Esophagus squamous epithelium (tissue), 5 donors: ENCODE measurements at places on chromosomes 2 and 18. TPM values are rescaled to one million over a fixed set of nuclear protein-coding genes. Genes with fewer than 3 reads are reported as not detected.

DNA sequence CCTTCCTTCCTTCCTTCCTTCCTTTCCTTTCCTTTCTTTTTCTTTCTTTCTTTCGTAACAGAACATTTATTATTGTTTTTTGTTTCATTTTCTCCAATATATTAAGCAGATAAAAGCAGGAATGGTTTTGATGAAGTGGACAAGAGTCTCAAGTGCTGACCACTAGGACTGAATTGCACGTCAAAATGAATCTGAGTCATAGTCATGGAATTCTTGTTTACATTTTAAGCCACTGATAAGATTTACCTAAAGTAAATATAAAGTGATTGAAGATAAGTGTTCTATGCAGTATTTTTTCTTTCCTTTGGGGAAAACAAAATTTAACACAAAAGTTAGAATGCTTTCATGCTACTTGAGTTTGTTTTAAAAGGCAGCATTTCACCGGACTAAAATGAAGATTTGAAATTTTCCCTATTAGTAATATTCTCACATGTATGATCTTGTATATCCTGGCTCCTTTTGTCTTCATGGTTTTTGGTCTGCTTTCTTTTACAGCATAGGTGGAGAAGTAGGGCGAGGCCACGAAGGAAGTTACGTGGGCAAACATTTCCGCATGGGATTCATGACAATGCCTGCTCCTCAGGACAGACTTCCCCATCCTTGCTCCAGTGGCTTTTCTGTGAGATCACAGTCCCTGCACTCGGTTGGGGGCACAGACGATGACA is 113.5 kb downstream of the NYAP2 start:
- DNase-seq: no peak

DNA sequence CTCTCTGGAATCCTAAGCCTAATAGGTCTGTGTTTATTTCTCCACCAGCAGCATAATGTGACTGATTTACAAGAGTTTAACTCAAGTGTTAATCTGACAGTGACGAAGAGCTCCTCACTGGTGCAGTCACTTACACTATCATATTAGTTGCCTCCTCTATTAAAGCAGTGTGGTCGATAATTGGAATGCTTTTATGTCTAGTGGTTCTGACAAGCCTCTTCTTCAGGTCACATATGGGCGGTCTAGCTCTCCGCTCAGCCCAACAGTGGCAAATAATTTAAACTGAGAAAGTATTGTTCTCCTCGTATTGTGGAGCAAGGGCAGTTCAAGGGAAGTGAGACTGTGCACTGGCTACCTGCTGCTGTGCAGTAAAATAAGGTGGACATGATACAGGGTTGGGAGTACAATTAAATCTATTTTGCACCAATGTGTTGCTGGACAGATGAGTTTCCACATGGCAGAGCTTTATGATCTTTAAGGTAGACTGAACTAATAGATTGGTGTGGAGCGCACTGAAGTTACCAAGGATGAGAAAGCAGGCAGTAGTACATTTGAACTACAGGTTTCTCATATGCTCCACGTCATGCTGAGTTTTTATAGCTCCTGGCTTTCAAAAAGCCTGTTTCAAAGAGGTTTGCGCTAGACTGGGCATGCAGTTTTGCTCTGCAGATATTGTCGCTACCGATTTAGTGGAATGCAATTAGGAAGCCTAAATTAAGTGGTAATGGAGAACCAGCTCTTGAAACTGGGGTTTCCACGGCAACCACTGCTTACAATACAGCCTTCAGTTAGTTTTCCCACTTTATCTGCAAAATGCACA is 151.7 kb upstream of the POU3F3 start:
- DNase-seq: no peak

- no peak for DNase-seq
Observed at GRCh38 chr2:95026471-95027368, 1.2 kb downstream of the MAL start.

DNA sequence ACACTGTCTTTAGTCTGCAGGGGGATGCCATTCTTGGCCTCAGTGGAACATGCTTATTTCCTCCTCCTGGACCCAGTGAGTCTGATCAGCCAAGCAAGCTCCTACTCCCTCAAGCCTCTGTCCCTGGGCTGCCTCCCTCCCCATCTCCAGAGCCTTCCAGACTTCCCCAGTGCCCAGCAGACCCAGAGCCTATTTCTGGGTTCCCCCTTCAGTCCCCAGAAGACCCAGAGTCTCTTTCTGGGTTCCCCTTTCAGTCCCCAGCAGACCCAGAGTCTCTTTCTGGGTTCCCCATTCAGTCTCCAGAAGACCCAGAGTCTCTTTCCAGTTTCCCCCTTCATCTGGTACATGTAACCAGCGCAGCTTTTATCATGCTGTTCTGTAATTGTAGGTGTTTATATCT is 17.0 kb upstream of the PKDCC start:
- no peak for DNase-seq

DNA sequence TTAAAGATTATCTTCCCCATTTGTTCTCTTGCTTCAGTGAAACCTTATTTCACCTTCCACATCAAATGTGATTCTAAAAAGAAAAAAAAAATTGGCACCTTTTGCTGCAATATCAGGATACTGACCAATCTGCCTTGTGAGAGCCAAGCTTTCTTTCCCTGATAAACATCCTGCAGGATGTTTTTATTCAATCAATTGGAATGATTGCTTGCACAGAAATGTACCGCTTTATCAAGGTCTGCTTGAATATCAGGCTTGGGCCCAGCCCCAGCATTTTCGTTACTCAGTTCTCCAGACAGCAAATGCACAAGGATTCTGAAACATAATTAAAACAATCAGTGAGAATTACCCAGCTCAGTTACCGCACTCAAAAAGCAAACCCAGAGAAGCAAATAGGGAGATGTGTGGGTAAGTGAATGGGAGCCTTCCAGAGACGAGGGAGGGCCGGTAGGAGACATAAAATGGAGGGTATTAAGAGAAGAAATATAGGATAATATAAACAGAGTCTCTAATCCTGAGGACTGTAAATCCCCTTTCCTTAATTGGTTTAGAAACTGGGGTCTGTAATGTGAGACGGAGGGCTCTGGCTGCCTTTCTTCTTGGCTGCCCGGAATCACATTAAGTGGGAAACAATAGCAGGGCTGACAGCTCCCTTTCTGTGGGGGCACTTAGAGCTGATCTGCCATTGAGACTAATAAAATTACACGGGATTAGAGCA is 291.8 kb downstream of the ICOS start:
- no peak for DNase-seq

- no peak for DNase-seq
Observed at GRCh38 chr2:240290432-240291336, 144.8 kb upstream of the GPC1 start.

DNA sequence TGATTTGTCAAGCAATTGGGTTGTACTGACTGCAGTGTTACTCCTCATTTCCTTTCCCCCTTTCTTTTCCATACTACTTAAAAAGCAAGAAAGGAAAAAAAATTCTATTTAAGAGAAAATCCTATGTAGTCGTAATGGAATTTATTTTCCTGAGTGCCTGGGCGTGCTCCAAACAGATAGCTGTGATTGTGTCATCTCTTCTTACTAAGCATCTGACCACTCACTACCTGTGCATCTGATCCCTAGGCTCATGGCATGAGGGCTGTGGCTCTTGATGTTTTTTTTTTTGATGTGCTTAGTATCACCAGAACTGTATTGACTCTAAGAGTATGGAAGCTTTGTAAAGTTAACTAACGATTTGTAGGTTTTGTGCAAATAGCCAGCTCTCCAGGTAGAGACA is 19.0 kb downstream of the CRIM1 start:
- no peak for DNase-seq

- DNase-seq: no peak
Observed at GRCh38 chr18:46632401-46633071, 24.5 kb downstream of the LOXHD1 start.

- DNase-seq: no peak
Observed at GRCh38 chr2:174888146-174888545, 117.0 kb downstream of the CHN1 start.

GRCh38 chr2:119218478-119219064 is 5.1 kb upstream of the STEAP3 start:
- DNase-seq: no peak

- no peak for DNase-seq
Observed at GRCh38 chr2:230124757-230125431, 56.2 kb upstream of the SLC16A14 start.

DNA sequence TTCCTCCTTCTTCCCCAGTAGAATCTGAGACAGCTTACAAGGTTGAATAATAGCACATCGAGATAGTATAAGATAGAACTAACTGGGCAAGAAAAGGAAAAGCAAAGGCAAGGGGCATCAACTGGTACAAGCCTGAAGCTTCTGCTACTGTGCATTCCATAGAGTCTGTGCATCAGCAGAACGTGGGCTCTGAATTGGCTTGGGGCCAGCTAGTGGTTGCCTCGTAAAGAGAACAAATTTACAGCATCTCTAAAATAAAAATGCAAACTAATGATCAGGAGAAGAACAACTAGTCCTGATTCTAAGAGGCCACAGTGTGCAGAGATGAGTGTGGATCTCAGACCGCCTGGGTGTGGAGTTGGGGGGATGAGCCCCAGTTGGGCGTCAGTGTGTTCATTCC is 36.6 kb downstream of the UPP2 start:
- DNase-seq: no peak

DNA sequence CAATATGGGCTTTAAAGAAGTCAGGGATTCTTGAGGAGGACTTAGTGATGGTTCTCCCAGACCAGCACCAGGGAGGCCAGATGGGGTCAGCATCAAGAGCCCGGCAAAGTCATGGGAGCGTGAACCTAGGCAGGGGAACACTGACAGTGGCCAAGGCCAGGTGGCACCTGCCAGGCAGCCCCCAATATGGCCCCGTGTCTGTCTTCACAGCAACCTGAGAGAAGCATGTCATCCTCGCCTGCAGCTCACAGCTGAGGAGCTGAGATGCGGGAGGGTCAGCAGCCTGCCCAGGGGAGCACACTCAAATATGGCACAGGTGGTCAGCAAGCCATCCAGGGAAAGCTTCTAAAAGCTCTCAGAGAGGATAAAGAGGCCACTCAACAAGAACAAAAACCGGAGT is 105.7 kb upstream of the GPC1 start:
- DNase-seq: no peak

DNA sequence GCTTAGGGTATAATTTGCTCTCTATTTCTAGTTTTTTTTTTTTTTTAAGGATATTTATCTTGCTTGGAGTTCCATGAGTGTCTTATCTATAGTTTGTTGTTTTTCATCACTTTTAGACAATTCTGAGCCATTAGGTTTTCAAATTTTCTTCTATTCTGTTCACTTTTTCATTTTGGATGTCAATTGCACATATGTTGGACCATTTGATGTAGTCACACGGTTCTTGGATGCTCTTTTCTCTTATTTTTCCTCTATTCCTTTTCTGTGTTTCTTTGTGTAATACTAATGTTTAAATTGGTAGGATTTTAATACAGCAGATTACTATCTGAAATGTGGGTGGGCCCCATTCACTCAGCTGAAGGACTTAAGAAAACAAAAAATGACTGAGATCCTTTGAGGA is 292.6 kb downstream of the CALCRL start:
- DNase-seq: no peak

GRCh38 chr2:146786396-146786795 is 1058.4 kb upstream of the ACVR2A start:
- no peak for DNase-seq

- DNase-seq: no peak
Observed at GRCh38 chr2:160251569-160251968, 51.5 kb upstream of the ITGB6 start.

DNA sequence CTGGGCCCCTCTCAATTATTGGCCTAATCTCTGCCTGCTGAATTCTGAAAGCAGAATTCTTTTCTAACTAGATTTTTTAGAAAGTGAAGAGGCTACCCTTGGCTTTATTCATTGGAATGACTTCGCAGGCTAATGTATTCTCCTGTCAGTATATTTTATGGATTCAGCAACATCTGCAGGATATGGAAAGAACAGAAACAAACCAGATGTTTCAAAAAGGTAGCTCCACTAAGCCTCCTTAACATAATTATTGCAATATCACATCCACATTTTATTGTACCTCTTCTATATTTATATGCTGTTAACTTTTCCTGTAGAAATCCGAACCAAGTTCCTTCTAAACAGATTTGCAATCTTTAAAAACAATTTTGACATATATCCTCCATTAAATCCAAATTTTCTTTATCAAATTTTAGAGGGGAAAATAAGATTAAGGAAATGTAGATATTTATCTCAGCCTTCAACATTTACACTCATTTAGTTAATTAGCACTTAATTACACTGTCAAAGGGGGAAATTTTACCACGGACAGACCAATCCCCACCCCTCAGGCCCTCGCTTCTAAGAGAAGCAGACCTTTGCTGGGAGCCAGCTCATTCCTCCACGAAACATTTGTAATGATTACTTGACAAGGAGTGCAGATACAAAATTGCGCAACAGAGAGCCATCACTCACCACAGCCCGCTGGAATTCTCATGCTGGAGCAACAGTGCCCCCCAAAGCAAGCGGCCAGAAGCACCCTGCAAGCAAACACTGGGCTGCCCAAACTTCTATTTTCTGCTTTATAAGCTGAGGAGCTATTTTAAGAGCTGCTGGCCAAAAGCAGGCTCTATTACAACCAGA is 253.4 kb downstream of the ETAA1 start:
- DNase-seq: no peak

NTSR2 gene
- total RNA-seq: not detected

BCL11A gene
- total RNA-seq: 38.4 TPM

TEX44 gene
- total RNA-seq: not detected

VAMP5 gene
- total RNA-seq: 15.5 TPM
